ENCODE measurements at places on chromosomes 2 and 18.
A peak's percentile ranks its signal among the peaks of the same experiment; 100 is the strongest.

DNA sequence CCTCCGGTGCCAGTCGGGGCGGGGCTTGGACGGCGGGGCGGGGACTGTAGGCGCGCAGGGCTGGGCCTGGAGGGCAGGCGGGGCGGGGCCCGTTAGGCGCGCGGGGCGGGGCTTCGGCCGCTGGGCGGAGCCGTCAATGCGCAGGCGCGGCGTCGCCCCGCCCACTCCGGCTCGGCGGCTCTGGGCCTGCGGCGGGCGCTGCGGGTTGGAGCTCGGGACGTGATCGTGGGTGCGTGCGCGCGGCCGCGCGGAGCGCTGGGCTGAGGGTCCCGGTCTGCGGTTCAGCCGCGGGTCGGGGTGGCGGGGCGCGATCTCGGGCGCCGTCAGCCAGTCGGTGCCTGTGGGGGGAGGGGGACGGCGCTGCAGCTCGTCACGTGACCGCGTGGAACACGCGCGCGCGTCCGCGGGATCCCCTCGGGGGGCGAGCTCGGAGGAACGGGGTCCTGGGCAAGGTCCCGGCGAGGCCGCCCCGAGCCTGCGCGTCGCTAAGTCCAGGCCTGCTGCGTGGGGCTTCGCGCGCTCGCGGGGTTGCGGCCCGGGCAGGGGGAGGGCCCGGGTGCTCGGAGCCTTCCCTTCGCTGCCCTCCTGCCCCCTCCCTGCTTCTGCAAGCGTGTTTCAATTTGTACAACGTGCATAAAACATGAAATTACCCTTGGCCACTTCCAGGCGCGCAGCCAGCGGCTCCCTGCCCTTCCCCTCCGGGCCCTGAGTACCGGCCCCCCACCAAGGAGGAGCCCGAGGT, at the start of gene D2HGDH:
D2HGDH (plus strand) TSS at position 164 of the 742 bp plus-strand sequence. CDS start 595 bp downstream, outside the sequence.
- peak; percentile 99 for DNase-seq

DNA sequence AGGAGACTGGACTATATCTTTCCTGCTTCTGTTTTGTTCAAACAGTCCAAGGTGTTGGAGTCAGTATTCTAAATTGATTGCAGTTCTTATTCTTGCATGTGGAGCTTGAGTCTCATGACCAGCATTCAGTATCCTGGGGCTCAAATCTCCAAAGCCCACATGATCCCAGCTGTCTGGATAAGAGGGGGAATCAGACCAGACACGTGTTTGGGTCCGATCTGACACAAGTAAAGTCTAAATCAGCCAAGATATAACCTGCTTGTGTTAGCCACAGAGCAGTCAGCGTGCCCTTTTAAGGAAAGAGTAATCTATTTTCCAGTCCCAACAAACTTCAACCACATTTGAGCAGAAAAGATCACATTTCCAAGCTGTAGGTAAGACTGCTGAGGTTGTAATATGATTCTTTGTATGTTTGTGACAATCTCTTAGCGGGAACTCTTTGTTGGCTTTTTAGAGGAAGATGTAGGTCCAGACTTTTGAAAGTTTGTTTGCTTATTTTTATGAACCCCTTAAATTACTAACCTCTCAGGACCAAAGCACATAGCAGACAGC, 334.6 kb downstream of the SLC4A3 start:
- no peak for DNase-seq

- DNase-seq, result no peak
These were observed 206.7 kb downstream of the EIPR1 start for GRCh38 chr2:3170792-3171455.

GRCh38 chr2:234257859-234258561, 207.5 kb downstream of the SPP2 start:
- peak; percentile 85 for DNase-seq

DNA sequence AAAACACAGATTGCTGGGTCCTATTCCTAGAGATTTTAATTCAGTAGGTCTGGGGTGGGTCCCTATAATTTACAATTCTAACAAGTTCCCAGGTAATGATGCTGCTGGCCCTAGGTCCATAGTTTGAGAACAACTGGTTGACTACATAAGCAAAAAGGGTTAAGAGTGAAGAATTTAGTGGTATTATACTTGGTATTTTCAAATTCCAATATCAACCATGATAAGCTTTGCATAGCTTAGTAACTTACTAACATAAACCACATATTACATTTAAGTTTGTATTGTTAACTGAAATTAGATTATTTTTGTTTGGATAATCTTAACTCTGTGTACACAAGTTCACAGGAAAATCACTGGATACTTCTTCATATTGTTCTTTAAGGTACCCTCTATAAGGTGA, 862.9 kb upstream of the ACVR2A start:
- no peak for DNase-seq

- peak; percentile 48 for DNase-seq
These were observed 21.2 kb downstream of the GRB14 start for GRCh38 chr2:164599954-164600589.

GRCh38 chr2:160375802-160376469, 117.7 kb downstream of the RBMS1 start:
- no peak for DNase-seq

DNA sequence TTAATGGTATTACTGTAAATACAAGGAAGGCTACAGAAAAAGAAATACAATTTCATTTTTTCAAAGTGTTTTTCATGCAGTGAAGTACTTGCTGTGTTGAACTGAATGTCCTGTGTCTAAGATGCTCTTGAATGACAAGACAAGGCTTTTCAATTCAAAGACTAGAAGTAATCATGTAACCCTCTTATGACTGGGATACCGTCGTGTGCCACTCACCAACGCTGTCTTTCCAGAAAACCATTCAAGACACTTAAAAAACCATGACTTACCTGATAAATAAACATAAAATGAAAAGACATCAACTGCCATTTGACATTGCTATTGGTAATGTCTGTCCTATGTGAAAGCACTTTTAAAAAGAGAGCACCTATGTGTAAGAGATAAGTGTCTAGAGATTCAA, 183.1 kb upstream of the DPP10 start:
- DNase-seq, result no peak

GRCh38 chr2:197828464-197829135, 24.2 kb downstream of the PLCL1 start:
- DNase-seq, result no peak

DNA sequence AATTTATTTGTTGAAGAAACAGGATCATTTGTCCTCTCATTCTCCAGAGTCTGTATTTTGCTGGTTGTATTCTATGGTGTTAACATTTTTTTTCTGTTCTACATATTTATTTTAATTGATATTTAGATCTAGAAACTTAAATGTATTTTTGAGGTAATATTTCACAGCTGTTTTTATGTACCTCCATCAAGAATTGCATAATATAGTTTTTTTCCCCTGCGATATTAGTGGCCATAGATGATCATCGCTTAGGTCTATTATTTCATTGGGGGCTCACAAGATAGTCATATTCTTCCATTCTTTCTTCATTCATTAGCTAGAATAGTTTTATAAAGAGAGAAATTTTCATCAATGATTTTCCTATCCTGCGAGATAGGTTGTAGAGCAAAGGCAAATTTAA, 89.3 kb downstream of the PARD3B start:
- no peak for DNase-seq

- no peak for DNase-seq
These were observed 17.5 kb downstream of the TRAPPC12 start for GRCh38 chr2:3396920-3397559.

DNA sequence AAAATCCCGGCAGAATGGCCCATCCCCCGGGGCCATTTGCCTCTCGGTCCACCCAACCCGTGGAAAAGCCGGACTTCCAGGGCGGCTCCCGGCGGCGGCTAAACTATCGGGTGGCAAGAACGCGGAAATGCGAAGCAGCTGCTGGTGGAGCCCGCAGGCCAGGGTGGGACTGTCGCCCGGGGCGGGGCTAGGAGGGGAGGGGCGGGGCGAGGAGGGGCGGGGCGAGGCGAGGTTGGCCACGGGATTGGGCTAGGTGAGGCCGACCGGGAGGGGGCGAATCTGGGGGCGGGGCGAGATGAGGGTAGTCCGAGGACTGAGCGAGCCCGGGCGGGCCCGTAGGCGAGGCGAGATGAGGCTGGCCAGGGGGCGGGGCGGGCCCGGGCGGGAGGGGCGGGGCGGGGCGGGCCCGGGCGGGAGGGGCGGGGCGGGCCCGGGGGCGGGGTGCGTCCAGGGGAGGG, 315 bp upstream of the SLC66A3 start:
- DNase-seq, result peak; percentile 100

DNA sequence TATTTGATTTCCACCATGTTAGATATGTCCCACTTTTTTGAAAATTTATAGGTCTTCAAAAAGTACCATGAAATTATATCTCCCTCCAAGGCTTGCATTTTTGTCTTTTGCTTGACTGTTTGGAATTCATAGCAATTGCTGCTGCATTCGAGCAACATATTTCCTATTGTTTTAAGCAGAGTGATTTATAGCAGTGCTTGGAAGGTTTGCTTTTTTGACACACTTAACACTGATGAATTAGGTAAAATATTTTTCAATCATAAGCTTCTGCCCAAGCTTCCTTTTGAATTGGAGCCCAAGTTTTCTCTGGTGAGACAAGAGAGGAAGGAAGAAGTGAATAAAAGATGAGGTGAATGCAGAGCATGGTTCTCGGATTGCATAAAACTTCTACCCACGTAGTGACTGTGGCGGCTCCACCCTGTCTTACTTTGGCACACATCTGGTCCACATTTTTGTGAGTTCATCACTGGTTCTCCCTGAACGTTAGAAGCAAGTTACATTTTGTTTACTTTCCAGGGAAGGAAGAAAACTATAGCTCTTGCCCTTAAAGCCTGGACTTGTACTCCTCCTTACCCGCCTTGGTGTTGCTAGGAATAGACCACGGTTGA, 667.0 kb downstream of the TSN start:
- no peak for DNase-seq

DNA sequence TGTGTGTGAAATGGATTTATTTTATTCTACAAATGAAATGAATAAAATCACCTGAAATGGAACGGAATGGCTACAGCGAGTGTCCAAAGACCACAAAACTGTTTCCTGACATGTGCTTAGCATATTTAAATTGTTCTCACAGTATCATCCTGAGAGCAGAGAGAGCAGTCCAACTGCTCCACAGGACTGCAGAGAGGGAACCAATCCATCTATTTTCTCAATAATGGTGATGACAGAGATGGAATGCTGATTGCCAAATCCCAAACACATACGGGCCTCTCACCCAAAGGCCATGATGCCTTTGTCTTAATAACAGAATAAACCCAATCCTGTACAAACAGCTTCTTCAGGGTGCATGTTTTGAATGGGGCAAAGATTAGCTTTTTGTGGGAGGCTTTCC, 41.1 kb downstream of the STAT1 start:
- no peak for DNase-seq

DNA sequence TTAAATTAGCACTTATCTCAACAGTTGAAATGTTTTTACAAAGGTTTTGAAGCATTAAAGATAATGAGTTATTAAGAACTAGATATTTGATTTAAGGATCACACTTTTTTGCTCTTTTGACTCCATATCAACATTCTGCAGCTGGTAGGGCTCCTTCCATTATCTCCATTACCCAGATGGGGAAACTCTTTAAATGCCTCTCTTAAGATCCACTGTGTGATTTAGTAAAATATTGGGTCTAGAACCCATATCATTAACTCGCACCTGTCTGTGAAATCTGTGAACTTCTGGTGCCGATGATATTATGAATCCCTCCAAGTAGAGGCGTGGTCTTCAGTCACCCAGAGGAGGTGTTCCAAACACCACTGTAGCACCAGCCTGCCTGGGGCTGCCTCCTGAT, 466.2 kb downstream of the TSN start:
- no peak for DNase-seq

DNA sequence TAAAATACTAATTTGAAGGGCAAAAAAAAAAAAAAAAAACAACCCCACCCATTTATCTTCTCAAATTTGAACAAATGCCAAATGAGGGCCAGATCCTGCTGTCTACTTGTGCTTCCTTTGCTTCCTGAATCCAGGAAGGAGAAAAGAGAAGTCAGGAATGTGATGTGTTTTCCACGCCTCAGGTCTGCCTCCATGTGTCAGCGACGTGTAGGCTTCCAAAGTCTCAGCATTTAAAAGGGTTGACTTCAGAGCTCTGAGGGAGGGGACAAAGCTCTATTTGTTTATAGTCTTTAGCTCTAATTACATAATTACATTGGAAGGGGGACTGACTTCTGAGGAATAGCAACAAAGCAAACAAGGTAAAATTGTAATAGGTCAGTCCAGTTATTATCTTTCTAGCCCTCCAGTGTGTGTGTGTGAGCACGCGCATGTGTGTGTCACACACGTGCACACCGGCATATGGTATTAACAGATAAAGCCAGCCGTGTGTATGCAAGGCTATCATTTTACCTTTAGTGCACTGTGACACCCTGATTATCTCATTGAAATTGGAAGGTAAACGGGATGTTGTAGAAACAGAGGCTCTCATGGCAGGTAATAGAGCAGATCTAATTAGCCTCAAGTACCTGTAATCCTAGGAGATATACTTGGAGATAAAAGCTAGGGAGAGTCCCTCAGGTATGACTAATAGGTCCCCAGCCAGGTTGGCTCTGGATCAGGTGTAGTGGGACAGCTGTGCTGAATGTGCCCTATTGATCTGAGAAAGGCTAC, 911.4 kb upstream of the ZEB2 start:
- no peak for DNase-seq

- no peak for DNase-seq
These were observed 2.7 kb upstream of the BCL11A start for GRCh38 chr2:60556175-60556574.

DNA sequence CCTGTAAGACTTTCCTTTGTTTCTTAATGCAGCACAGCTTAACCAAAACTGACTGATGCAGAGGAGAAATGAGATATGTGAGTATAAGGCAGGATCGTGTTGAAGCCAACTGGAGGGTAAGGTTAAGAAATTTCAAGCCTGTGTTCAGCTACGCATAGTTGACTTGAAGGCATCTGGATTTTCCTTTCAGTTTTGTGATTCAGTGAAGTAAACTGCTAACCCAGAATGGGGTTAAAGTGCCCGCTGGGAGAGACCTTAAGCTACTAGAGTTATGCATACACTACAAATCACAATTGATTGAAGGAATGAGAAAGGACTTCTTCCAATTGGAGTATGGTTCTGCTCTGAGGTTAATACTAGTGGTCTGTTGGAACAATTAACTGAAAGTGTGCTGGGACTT, 22.6 kb downstream of the THSD7B start:
- no peak for DNase-seq

DNA sequence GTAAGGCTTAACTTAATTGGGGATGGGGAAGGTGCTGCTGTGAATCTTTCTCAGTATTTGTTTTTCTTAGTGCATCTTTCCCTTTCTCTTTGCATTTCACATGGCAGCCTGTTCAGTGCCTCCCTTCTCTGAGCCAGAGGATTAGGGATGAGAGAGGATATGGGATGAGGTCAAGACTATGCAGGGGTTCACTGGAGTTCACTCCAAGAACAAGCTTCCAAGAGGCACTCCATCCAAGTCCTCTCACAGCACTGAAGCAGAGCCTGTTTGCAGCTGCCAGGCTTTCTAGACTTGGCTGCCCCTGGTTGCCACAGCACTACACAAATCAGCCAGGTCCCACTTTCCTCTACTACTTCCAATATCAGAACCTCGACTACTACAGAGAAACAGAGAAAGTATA, 80.3 kb upstream of the GYPC start:
- no peak for DNase-seq

Measured in AG08396 (cell line).